ENCODE measurements at places on chromosomes 11 and 22.
A peak's percentile ranks its signal among the peaks of the same experiment; 100 is the strongest.

DNA sequence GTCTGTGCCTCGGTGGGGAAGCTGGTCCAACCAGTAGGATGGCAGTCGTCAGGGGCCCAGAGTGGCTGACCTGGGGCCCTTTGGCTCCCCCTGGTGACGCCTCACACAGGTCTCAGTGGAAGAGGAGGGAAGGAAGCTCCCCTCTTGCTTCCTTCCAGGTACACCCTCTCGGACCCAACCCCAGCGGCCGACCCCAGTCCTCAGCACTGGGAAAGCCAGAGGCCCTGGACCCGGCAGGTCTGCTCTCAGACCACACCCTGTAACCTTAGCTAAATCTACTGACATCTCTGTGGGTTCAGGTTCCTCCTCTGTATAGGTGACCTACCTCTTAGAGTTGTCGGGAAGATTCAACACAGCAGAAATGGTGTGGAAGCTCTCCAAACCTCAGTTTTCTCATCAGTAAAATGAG lies 3.4 kb upstream of the SCUBE1 start:
- peak; percentile 16 for DNase-seq

- DNase-seq: no peak
These were observed 16.0 kb downstream of the OVOL1 start for GRCh38 chr11:65802841-65803240.

GRCh38 chr11:110379261-110379660 lies 50.5 kb upstream of the FDX1 start:
- DNase-seq: no peak

- peak; percentile 30 for DNase-seq
These were observed 32.2 kb downstream of the TRMU start for GRCh38 chr22:46367707-46368191.

GRCh38 chr11:67312187-67313021 lies 9.1 kb downstream of the SSH3 start:
- no peak for DNase-seq

GRCh38 chr11:72635933-72636332 lies 38.3 kb downstream of the PDE2A start:
- no peak for DNase-seq

DNA sequence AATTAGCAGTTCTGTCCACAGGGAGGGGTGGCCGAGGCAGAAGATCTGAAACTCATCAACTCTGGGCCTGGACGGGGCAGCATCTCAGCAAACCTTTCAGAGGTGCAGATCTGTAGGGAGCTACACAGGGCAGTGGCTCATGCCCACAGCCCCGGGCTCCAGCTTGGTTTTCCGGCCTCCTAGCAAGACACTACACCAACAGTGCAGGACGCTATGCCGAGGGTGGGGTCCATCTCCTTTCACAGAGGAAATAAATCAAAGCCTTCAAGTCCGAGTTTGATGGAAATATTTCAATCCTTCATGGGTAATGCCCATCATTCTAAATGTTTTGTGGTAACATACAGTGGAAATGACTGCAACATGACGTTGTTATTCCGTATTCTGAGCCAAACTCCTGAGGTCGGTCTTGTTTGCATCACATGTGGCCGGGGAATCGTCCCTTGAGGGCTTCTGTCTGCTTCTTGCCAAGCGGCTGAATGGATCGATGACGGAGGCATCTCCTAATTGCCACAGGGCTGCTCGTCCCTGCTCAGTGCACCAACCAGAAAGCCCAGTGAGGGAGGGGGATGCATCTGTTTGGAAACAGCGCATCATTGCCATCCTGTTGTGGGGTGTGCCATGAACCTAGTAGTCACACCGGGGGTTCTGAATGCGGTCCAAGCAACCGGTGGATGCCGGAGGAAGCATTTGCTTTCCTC lies 30.0 kb downstream of the LINC01488 start:
- DNase-seq: peak; percentile 87

DNA sequence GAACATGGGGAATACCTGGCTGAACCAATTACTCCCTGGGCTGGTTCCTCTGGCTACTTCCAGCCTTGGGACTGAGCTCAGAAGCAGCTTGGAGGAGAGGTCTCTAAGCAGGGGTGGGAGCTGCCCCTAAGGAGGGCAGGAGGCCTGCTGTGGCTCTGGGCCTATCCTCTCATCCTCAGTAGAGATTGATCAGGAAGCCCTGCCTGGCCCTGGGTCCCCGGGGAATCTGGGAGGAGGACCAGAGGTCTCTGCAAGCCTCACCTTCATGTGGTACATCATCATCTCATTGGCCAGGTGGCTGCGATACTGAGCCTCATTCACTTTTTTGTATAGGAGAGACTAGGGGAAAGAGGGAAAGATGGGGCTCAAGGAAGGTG lies 91.1 kb downstream of the PDE2A start:
- DNase-seq: no peak

DNA sequence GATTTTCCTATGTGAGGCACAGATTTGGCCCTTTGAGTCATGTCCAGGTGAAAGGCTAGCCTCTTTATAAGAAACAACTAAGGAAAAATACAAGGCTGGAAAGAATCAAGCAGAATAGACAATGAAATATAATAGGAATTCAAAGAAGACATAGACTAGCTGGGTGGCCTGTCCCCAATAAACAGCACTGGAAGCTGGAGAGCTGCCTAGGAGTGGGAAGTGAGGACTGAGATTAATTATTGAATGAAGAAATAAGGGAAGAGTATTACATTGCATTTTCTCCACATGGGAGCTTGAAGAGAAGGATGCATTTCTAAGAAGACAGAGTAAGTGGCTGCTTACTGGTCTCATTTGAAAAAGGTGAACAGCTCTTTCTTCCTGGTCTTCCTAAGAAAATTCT lies 100.0 kb downstream of the CCDC34 start:
- DNase-seq: peak; percentile 83

DNA sequence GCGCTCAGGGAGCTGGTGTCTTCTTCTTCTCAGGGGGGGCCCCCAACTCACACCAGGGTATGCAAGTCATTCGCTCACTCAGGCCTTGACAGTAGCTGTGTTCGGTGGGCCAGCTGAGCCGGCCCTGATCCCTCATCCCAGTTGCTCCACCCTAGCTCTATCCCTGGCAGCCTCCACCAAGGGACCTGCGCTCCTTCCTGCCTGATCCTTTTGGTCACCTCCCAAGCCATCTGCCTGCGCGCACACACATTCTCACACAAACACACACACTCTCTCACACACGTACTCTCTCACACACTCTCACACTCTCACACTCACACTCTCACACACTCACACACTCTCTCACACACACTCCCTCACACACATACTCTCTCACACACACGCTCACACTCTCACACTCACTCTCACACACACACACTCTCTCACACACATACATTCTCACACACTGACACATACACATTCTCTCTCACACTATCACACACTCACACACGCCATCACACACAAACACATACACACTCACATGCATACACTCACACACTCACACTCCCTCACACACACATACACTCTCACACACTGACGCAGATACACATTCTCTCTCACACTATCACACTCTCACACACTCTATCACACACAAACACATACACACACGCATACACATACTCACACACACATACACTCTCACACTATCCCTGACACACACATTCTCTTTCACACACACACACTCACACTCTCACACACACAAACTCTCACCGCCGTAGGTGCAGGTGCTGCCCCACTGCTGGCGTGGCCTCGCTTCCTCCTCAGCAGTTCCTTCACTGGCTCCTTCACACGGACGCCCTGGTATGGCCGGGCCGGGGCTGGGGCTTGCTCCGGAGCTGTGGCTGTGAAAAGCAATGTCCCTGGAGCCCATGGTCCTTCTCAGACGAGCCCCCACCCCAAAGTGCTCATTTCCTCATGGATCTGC lies 20.8 kb downstream of the POU2AF1 start:
- DNase-seq: no peak

GRCh38 chr11:27282806-27283205 lies 80.2 kb downstream of the CCDC34 start:
- DNase-seq: peak; percentile 48

- DNase-seq: peak; percentile 32
These were observed 14.2 kb downstream of the PRR33 start for GRCh38 chr11:1877211-1878136.

DNA sequence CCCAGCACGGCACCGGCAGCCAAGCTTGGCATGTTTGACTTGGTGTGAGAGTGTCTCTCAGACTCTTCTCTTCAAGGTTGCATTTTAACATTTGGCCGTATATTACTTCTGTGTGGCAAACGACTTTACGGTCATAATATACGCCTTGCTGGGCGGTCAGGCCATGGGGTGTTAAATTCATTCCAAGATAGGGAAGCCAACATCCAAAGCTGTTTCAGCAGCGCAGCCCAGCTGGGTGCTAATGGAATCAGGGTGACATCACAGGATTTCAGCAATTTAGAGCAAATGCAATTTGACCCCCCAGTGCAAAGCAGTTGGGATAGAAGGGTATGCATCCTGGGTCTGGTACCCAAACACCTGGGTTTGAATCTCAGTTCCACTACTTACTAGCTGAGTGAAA lies 16.7 kb upstream of the MYH9 start:
- DNase-seq: no peak

- no peak for DNase-seq
These were observed 52.5 kb downstream of the CD6 start for GRCh38 chr11:61023966-61024295.

DNA sequence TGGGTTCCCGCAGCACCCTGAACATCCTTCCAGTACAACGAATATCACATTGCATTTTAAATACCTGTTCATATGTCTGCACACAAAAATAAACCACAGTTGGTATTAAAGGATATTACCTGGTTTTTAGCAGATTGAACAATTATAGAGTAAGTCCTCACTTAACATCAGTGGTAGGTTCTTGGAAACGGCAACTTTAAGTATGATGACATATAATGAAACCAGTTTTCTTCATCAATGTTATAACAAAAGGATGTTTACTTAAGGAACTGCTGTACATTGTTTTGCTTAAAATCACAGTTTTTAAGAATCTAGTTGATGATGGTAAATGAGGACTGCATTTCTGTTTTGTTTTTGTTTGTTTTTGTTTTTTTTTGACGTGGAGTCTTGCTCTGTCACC lies 28.0 kb downstream of the TRIM66 start:
- no peak for DNase-seq

DNA sequence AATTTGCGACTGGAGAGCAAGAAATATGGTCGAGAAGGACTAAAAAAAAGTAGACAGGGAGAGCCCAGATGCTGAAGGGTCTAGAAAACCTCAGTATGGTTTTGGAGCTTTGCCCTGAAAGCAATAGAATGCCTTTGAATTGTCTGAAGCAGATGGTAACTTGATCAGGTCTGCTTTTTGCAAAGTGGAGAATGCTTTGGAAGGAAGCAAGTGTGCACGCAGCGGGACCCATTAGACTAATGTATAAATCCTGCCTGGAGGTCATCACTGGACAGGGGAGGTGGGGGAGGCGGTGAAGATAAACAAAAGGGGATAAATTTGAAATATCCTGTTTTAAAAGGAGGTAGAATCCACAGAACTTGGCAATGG lies 757 bp upstream of the HINFP start:
- peak; percentile 84 for DNase-seq

GRCh38 chr22:32236970-32237369 lies 18.2 kb downstream of the SLC5A4 start:
- DNase-seq: no peak

DNA sequence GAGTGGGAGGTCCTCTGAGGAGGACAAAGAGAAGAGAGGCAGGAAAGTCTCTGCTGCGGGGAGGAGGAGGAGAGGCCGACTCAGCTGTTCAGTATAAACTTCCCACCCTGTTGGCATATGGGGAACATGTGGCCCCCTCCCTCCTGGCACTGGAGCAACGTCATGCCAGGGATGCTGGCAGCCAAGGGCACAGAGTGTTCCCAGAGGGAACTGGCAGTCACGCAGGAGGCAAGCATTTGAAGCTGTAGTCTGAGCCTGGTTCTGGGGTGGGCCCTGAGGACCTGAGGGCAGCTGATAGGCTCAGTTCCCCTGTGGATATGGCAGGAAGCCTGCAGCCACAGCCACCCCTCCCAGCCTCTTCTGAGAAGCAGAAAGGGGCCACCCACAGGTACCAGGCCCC lies 67.1 kb upstream of the TSPAN18 start:
- no peak for DNase-seq

DNA sequence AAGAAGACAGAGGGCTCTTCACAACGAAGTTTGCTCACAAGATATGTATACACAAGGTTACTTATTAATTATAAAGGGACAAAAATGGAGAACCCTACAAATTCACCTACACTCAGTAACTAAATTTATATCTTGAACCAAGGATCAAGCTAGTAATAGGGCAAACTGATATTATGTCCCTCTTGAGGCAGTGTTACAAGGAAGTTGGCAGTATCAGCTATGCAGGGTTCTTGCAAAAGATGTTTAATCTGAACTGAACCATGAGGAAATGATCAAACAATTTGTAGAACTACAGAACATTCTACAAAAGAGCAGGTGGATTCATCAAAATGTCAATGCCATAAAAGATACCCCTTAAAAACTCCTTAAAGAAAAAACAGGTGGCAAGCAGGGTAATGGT lies 10.7 kb downstream of the CADM1 start:
- DNase-seq: no peak

DNA sequence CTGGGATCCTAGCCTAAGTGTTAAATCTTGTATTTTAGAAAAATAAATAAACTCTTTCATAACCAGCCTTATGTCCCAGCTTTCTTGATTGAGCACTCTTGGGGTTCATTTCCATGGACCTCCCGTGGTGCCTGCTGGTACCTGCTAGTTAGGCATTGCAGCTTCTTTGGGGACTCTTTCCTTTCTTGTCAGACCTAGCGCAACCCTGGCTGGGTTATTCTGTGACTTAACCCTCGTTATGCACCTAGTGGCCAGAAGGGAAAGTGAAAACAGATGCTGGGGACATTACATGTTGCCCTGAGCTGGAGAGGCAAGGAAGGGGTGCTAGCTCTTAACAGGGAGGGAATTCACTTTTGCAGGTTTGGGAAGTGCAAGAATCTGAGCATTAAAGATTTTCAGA lies 46.8 kb downstream of the APIP start:
- DNase-seq: no peak

GRCh38 chr11:72617080-72617762 lies 57.0 kb downstream of the PDE2A start:
- DNase-seq: peak; percentile 40

DNA sequence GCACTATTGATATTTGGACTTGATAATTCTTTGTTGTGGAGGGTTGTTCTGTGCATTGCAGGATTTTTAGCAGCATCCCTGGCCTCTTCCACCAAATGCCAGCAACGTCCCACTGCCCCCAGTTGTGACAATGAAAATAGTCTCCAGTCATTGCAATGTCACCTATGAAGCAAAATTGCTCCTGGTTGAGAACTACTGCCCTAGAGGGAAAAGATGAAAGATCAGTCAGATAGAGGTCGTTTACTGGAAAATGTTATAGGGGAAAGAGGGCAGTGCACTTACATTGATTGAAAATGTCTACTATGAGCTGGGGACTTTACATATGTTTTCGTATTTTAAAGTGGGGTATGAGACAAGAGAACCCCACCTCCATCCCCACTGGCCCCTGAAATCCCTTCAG lies 77.1 kb upstream of the FAM181B start:
- DNase-seq: no peak

DNA sequence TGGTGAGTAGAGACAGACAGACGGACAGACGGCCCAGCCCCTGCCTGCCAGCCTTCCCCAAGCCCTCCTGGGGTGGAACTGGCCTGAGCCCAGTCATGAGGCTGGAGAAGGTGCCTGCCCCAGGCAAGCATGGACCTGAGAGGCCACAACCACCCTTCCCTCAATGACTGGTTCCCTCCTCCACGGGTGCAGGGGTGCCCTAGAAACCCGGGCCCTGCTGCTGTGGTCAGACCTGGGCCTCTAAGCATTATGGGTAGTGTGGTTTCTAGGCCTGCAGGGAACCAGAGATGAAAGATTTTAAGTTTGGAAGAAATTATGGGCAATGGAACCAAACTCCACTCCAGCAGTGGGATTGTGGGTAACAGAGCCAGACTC lies 13.5 kb downstream of the RHBDD3 start:
- no peak for DNase-seq
